ENCODE measurements at places on chromosomes 6 and 20. TPM values are rescaled to one million over a fixed set of nuclear protein-coding genes. Genes with fewer than 3 reads are reported as not detected.
A peak's percentile ranks its signal among the peaks of the same experiment; 100 is the strongest.

DNA sequence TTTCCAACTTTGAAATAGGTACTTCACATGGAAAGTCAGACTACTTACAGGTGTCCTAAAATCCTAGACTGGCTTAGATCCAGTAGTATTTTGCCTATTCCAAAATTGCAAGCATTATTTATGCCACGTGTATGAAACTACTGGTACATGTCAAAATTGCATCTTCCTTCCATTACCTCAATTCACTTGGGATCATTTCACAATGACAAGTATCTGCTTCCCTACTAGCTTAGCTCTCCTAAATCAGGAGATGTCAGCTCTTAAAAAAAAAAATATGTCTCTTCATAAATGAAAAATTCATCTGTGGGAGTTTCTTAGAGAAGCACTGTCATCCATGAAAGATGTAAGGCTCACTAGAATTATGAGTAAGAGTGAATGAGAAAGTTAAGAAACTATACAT lies 466.6 kb upstream of the MANEA start:
- no peaks in the 10 kb centered on the region for H3K27me3 ChIP-seq
- no peak overlapping the region for H3K4me3 ChIP-seq
- H3K27ac ChIP-seq = no peak overlapping the region
- DNase-seq = no peak
- no peaks in the 10 kb centered on the region for H3K4me1 ChIP-seq

DNA sequence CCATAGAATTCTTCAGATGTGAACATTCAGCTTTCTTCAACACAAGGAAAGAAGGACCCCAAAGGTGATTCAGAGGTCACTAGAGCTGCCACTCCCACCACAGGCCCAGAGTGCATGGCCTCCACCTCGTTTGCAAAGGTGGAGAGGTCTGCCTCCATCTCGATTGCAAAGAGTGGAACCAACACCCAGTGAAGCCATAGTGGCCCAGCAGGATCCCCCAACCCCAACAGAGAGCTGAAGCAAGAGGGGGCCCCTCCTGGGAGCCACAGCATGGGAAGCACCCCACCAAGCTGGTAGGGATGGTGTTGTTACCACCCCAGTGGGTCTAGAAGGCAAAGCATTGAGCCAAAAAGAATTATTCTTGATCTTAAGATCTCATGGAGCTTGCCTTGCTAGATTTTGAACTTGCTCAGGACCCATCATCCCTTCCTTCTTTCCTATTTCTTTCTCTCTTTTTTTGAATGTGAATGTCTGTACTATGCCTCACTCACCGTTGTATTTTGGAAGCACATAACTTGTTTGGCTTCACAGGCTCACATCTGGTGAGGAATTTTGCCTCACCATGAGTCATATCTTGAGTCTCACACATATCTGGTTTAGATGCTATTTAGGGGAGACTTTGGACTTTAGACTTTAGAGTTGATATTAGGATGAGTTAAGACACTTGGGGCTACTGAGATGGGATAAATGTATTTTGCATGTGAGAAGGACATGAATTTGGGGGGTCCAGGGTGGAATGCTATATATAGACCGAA lies 119.2 kb downstream of the ANKRD60 start:
- no peaks in the 10 kb centered on the region for H3K36me3 ChIP-seq
- no peaks in the 10 kb centered on the region for H3K4me1 ChIP-seq
- H3K4me3 ChIP-seq = no peak overlapping the region
- H3K27me3 ChIP-seq = no peaks in the 10 kb centered on the region
- DNase-seq = no peak
- H3K27ac ChIP-seq = no peak overlapping the region

DNA sequence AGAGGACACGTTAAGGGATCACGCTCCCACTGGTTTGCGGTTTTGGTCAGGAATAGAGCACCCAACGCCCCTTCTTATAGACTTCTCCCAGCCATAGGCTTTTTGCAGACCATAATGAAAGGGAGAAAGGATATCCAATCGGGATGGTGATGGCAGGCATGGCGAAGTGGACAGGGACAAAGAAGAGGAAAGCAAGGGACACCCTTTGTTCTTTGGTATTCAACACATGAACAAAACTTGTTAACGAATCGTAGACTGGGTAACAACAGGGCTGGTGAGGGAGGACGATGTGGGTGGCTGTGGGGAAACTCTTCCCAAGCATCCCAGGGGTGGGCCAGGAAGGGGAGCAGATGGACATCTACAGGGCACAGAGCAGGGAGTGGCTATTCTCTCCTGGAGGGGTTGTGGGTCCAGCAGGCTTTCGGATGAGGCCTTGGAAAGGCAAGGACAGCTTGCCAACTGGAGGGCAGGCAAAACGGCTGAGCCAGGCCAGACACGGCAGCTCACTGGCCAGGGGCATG lies 1.4 kb upstream of the HSP90AB1 start:
- peak overlapping the region; percentile 81 for H3K4me3 ChIP-seq
- H3K27me3 ChIP-seq = no peaks in the 10 kb centered on the region
- H3K36me3 ChIP-seq = no peaks in the 10 kb centered on the region
- no peak for DNase-seq

DNA sequence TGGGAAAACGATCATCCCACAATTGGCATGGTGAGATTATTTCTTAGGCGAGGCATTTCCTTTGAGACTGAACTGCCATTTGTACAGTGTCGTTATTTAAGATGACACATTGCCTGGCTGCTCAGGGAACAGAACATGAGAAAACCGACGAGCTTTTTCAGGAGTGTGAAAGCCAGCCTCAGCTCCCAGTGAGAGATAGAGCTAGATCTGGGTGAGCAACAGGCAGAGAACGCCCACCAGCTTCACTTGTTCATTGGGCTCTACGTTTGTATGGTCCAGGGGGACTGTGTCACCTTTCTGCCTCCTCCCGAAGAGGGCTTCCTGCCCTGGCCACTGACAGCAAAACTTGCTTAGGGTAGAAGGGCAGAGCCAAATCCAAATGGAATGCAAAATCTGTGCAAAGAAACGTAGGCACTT lies 378.1 kb downstream of the RNGTT start:
- no peak overlapping the region for H3K27ac ChIP-seq
- no peaks in the 10 kb centered on the region for H3K36me3 ChIP-seq
- H3K4me3 ChIP-seq = no peak overlapping the region
- H3K27me3 ChIP-seq = no peaks in the 10 kb centered on the region
- H3K4me1 ChIP-seq = no peaks in the 10 kb centered on the region

DNA sequence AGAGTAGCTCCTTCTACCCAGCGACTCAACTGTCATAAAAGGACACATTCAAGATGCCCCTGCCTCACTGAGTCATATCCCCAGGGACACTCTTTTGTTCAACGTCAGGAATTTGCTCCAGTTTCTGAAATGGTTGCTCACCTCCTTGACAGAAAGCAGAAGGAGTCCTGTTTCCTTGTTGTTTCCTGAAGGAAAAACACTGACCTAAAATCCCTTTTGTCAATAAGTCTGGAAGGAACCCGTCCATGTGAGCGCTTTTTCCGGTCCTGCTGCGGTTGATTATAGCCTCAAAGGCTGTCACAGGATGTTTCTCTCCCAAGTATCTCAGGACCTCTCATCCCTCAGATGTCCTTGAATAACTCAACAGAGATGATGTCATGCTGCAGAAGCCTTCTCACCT lies 113.6 kb upstream of the PLEKHG1 start:
- H3K27me3 ChIP-seq = no peaks in the 10 kb centered on the region
- H3K27ac ChIP-seq = no peak overlapping the region
- H3K36me3 ChIP-seq = no peaks in the 10 kb centered on the region
- H3K4me3 ChIP-seq = no peak overlapping the region

GRCh38 chr6:34592208-34592952 lies 36.3 kb upstream of the SPDEF start:
- H3K4me1 ChIP-seq = peaks cover 7% of the 10 kb centered on the region
- peaks cover 26% of the 10 kb centered on the region for H3K36me3 ChIP-seq
- H3K27me3 ChIP-seq = no peaks in the 10 kb centered on the region
- H3K27ac ChIP-seq = no peak overlapping the region
- H3K4me3 ChIP-seq = no peak overlapping the region
- peak; percentile 39 for DNase-seq

DNA sequence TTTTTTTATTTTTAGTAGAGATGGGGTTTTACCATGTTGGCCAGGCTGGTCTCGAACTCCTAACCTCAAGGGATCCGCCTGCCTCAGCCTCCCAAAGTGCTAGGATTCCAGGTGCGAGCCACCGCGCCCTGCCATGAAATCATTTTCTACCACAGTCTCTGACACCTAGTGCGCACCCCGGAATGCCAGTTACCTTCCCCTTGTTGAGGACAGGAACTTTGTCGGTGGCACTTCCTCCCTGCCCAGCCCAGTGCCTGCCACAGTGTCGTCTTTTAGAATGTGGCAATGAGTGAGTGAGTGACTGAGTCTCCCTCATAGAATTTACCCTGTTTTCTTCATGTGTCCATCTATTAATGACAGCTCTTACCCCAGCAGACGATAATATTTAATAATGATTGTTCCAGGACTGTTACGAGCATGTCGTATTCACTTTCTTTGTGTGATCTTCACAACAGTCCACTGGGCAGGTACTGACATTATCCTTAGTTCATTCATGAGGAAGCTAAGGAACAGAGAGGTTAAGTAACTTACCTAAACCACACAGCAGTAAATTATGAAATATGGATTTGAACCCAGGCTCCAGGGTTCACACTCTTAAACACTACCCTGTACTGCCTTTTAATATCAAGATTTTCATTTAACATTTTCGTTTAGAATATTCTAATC lies 1.8 kb downstream of the OSBPL2 start:
- no peaks in the 10 kb centered on the region for H3K4me1 ChIP-seq
- H3K36me3 ChIP-seq = no peaks in the 10 kb centered on the region
- no peak for DNase-seq
- peak overlapping the region; percentile 94 for H3K27ac ChIP-seq

DNA sequence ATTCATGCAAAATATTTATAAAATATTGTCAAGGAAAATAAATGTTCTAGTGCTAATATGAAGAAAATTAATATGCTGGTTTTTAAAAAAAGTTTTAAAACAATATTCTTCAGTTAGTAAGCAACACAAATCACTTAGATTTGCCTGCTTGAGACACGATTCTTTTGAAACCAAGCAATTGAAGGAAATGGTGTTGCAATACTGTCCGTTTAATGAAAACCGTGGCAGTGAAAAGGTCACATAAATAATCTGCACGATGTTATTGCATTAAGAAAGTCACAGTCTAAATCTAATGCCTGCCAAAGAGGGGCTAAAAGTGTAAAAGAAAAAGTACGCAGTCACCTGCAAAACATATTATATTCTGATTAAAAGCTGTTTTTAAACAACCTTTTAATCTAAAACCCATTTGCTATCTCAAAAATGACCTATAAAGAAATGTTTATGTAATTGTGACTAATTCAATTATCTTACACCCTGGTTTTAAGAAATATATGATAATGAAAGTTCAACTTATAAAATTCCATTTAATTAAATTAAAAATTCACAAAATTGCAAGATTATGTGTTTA lies 143.0 kb downstream of the GMDS start:
- H3K4me1 ChIP-seq = no peaks in the 10 kb centered on the region
- H3K27ac ChIP-seq = no peak overlapping the region
- no peaks in the 10 kb centered on the region for H3K36me3 ChIP-seq
- H3K27me3 ChIP-seq = no peaks in the 10 kb centered on the region
- H3K4me3 ChIP-seq = no peak overlapping the region
- DNase-seq = no peak

DNA sequence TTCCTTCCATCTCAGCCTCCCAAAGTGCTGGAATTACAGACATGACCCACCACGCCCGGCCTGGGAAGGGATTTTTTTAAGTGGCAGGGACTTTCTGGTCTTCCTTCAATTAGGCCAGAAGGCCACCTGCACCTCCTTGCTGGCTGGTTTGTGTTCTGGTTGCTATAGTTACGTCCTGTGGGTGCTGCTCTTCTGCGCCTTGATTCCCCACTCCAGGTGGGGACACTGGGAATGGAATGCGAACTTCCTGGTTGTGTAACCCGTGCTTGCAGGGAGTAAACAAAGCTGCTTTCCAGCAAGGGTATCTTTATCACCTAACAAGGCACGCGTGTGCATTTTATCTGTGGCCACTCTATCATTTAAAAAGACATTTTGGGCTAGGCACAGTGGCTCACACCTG lies 117.7 kb downstream of the PLEKHG1 start:
- peaks cover 15% of the 10 kb centered on the region for H3K4me1 ChIP-seq
- no peaks in the 10 kb centered on the region for H3K36me3 ChIP-seq
- no peak overlapping the region for H3K4me3 ChIP-seq

DNA sequence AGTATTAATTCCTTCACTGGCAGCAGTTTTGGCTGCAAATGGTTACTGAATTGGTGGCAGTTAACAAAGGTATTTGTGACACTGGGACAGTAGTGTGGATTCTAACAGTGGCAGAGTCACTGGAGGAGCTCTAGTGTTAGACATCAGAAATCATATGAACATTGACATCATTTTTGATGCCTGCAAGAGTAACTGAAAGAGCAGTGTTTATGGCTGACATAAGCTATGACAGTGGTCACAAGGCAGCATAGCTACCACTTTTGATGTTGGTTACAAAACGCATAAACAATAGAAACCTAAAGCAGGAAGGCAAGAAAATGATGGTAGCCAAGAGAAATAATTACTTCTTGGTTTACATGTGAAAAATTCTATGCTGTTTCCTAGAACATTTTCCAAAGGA lies 326.7 kb upstream of the MAN1A1 start:
- no peaks in the 10 kb centered on the region for H3K27me3 ChIP-seq
- H3K36me3 ChIP-seq = no peaks in the 10 kb centered on the region
- H3K4me1 ChIP-seq = no peaks in the 10 kb centered on the region
- no peak overlapping the region for H3K27ac ChIP-seq
- no peak overlapping the region for H3K4me3 ChIP-seq

DNA sequence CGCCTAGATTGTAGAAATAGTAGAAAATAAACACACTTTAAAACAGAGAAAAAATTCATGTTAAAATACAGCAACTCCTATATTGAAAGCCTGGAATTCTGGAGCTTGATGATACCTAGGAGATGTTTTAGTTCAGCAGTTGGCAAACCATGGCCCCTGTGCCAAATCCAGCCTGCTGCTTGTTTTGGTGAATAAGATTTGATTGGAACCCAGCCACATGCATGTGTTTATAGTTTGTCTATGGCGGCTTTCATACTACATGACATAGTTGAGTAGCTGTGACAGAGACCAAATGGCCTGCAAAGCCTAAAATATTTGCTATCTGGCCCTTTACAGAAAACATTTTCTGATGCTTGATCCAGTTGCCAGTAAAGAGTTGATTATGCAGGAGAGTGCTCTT lies 57.2 kb downstream of the PAX1 start:
- no peaks in the 10 kb centered on the region for H3K36me3 ChIP-seq
- DNase-seq = no peak
- no peak overlapping the region for H3K4me3 ChIP-seq
- no peaks in the 10 kb centered on the region for H3K4me1 ChIP-seq
- no peak overlapping the region for H3K27ac ChIP-seq
- no peaks in the 10 kb centered on the region for H3K27me3 ChIP-seq

DNA sequence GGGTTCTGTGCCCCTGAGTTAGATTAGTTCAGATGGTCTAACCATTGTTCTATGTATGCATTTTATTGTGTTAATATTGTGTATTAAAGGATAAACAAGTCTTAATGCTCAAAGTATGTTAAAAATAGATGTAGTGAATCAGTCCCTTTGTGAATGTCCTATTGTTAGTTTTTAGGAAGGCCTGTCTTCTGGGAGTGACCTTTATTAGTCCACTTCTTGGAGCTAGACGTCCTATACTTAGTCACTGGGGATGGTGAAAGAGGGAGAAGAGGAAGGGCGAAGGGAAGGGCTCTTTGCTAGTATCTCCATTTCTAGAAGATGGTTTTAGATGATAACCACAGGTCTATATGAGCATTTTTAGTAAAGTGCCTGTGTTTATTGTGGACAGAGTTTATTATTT lies 12.3 kb upstream of the HMGN4 start:
- no peak for DNase-seq
- H3K36me3 ChIP-seq = no peaks in the 10 kb centered on the region
- H3K4me1 ChIP-seq = no peaks in the 10 kb centered on the region

ALDH8A1 gene
- 0.40 TPM for total RNA-seq

NNAT gene
- not detected for total RNA-seq

MMUT gene
- total RNA-seq = 10.7 TPM

DNMT3B gene
- 0.67 TPM for total RNA-seq

SPDEF gene
- 58.7 TPM for total RNA-seq

SIGLEC1 gene
- 10.2 TPM for total RNA-seq

ANKRD6 gene
- 11.6 TPM for total RNA-seq

All from Peyer's patch (tissue), 4 donors.